Breast epithelium (tissue), 4 donors: ENCODE measurements at places on chromosomes 1 and 21.

DNA sequence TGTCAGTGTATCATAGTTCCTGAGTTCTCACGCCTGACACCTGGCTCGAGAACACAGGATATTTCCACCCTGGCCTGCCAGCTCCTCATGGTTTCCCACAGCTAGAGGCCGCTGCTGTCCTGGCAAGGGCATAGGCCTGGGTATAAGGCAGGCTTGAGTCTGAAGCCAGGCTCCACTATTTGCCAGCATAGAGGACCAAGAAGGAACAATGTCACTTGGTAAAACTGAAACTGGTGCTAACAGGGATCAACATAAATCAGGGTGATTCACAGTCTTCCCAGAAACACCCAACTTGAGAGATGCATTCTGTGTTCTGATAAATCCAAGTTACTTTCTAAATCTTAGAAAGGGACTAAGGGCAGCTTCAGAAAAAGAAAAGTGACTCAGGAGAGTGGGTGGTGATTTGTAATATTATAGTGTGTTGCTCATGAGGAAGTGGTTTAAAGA is 6.9 kb upstream of the S100A2 start:
- no peaks in the 10 kb centered on the region for H3K36me3 ChIP-seq
- no peak overlapping the region for H3K4me3 ChIP-seq
- peaks cover 8% of the 10 kb centered on the region for H3K4me1 ChIP-seq
- H3K27ac ChIP-seq, result peak overlapping the region; percentile 71

- H3K27ac ChIP-seq, result no peak overlapping the region
- H3K4me1 ChIP-seq, result no peaks in the 10 kb centered on the region
- H3K27me3 ChIP-seq, result no peaks in the 10 kb centered on the region
- no peaks in the 10 kb centered on the region for H3K36me3 ChIP-seq
- DNase-seq, result no peak
Observed at GRCh38 chr1:207250431-207250830, 71.0 kb upstream of the CD55 start.

- peak overlapping the region; percentile 96 for H3K27ac ChIP-seq
- no peaks in the 10 kb centered on the region for H3K36me3 ChIP-seq
- H3K4me3 ChIP-seq, result peak overlapping the region; percentile 88
- no peak for DNase-seq
- peaks cover 22% of the 10 kb centered on the region for H3K4me1 ChIP-seq
Observed at GRCh38 chr1:160204526-160205241, 500 bp upstream of the PEA15 start.

GRCh38 chr1:49364676-49365075 is 588.0 kb upstream of the BEND5 start:
- no peak for DNase-seq
- H3K27ac ChIP-seq, result no peak overlapping the region
- H3K4me3 ChIP-seq, result no peak overlapping the region
- H3K36me3 ChIP-seq, result no peaks in the 10 kb centered on the region

- no peak overlapping the region for H3K27ac ChIP-seq
- no peak overlapping the region for H3K4me3 ChIP-seq
- H3K27me3 ChIP-seq, result no peaks in the 10 kb centered on the region
Observed at GRCh38 chr1:205330150-205330549, 8.6 kb upstream of the NUAK2 start.

DNA sequence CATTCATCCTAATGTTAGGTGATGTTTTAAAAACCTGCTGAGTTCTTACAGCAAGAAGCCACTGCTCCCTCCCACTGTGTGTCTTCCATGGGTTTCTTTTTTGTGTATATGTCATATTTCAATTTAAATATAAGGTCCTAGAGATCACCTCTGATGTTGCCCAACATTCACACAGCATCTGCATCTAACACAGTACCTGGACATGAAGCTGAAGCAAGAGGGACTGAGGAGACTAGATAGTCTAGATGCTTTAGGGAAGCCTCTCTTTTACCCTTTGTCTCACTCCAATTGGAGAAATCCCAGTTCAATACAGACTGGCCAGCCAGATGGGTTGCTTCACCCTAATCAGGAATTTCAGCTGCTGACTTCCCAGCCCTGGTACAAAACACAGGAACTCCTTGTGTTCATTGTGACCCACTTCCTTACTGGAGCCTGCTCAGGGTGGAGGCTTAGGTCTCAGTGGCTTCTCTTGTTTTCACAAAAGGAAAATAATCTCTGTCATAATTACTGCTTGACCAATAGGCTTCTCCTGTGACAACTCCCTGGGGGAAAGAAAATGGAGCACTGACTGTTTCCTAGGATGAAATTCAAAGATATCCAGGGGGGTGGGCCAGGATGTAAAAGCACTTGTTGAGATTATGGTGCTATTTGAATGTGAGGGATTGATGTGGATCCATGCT is 17.3 kb downstream of the BTG2 start:
- DNase-seq, result no peak
- no peaks in the 10 kb centered on the region for H3K36me3 ChIP-seq
- H3K27ac ChIP-seq, result peak overlapping the region; percentile 98
- peaks cover 38% of the 10 kb centered on the region for H3K4me1 ChIP-seq
- H3K4me3 ChIP-seq, result no peak overlapping the region

GRCh38 chr1:229717786-229718576 is 91.9 kb downstream of the URB2 start:
- no peaks in the 10 kb centered on the region for H3K4me1 ChIP-seq
- H3K36me3 ChIP-seq, result no peaks in the 10 kb centered on the region
- H3K27me3 ChIP-seq, result no peaks in the 10 kb centered on the region
- H3K4me3 ChIP-seq, result no peak overlapping the region
- DNase-seq, result no peak

GRCh38 chr21:26964170-26964778 is 2.6 kb downstream of the ADAMTS5 start:
- peak overlapping the region; percentile 87 for H3K27ac ChIP-seq
- peak; percentile 56 for DNase-seq
- peak overlapping the region; percentile 74 for H3K4me3 ChIP-seq
- H3K4me1 ChIP-seq, result peaks cover 14% of the 10 kb centered on the region
- no peaks in the 10 kb centered on the region for H3K27me3 ChIP-seq

DNA sequence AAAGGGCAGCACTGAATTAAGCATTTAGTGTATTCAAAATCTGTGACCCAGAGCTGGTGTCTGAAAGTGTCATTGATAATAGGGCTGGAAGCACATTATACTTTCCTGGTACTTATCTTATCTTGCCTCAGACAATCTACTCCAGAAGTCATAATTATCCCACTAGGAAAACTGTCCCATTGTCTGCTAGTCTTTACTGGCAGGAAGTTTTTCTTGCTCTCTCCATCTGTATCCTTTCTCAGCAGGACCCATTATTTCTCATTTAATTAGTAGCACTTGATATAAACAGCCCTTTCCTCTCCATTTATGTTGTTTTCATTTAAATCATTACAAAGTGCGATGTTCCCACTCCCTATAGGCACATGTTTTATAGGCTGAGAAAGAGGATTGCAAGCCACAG is 36.5 kb upstream of the BARHL2 start:
- H3K4me1 ChIP-seq, result no peaks in the 10 kb centered on the region
- DNase-seq, result no peak
- no peaks in the 10 kb centered on the region for H3K36me3 ChIP-seq
- no peaks in the 10 kb centered on the region for H3K27me3 ChIP-seq

GRCh38 chr1:173117761-173118160 is 67.0 kb upstream of the TNFSF18 start:
- no peak overlapping the region for H3K4me3 ChIP-seq
- H3K36me3 ChIP-seq, result no peaks in the 10 kb centered on the region
- H3K4me1 ChIP-seq, result no peaks in the 10 kb centered on the region
- no peak overlapping the region for H3K27ac ChIP-seq
- DNase-seq, result no peak

GRCh38 chr21:40070871-40071270 is 203.6 kb downstream of the PCP4 start:
- no peak for DNase-seq
- no peak overlapping the region for H3K27ac ChIP-seq
- H3K4me3 ChIP-seq, result no peak overlapping the region
- H3K4me1 ChIP-seq, result no peaks in the 10 kb centered on the region

DNA sequence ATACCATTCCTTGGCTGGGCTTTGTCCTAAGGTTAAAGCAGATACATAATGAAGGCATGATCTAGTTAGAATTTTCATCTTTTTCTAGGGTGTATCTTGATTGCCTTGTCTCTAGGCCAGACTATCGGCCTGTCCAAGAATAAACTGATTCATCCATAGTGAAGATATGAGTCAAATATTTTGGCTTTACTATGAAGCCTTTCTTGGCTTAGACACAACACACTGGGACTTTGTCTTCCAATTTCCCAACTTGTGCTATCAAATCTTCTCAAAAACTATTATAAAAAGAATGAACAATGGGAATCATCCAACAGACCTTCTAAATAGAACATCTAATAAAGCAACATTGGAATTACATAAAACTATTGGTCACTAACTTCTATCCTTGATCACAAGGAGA is 64.8 kb downstream of the WARS2 start:
- no peaks in the 10 kb centered on the region for H3K27me3 ChIP-seq
- no peaks in the 10 kb centered on the region for H3K36me3 ChIP-seq
- DNase-seq, result no peak
- no peak overlapping the region for H3K4me3 ChIP-seq
- H3K4me1 ChIP-seq, result peaks cover 10% of the 10 kb centered on the region

DNA sequence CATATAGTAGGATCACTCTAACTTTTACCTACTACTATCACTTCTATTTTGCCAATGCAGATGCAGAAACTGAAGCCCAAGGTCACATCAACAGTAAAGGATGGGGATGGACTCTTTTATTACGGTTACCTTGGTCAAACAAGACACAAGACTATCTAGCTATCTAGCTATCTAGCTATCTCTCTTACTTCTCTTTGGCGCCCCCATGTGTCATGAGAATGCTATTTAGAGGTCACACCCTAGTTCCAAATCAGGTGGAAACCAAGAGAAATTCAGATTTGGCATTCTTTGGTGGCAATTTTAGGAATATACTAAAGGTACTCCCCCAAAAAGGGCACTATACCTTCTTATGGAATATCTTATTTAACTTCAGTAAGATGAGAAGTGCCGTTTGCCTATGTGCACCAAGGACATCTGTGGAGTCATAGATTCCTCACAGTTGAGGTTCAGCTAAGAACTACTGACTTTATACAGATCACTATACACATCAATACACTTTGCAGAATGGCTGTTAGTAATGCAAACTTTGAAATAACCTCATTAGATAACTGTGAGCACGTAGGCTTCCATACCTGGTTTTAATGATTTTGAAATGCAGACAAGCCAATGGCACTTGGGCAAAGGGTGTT is 6.7 kb downstream of the ZNF648 start:
- H3K27me3 ChIP-seq, result no peaks in the 10 kb centered on the region
- H3K27ac ChIP-seq, result no peak overlapping the region
- DNase-seq, result no peak
- H3K36me3 ChIP-seq, result no peaks in the 10 kb centered on the region
- no peaks in the 10 kb centered on the region for H3K4me1 ChIP-seq
- H3K4me3 ChIP-seq, result no peak overlapping the region

GRCh38 chr1:3625151-3625907 is 514 bp downstream of the TPRG1L start:
- peaks cover 6% of the 10 kb centered on the region for H3K4me1 ChIP-seq
- peak overlapping the region; percentile 95 for H3K27ac ChIP-seq
- no peaks in the 10 kb centered on the region for H3K27me3 ChIP-seq
- H3K36me3 ChIP-seq, result peaks cover 7% of the 10 kb centered on the region
- DNase-seq, result no peak

DNA sequence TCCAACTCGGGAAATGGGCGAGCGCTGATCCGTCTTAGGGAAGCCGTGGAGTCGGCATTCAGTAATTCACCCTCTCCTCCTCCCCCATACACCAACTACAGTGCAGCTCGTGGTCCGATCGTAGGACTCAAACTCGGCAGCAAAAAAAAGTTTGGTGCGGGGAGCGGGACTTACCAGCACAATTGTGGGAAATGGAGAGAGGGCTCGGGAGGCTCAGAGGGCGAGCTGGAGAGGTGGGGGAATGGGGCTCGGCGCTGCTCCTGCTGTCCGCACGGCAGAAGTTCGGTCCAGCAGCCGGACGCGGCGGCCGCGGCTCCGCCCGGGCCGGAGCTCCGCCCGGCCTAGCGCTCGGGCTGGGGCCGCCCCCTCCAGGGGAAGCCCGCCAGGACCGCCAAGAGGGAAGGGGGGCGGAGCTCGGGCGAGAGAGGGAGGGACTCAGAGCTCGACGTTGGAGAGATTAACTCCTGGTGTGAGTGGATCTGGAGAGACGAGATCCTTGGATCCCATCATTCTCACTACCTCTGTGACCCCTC is 676 bp upstream of the PIAS3 start:
- H3K27ac ChIP-seq, result peak overlapping the region; percentile 92
- peak overlapping the region; percentile 83 for H3K4me3 ChIP-seq
- H3K4me1 ChIP-seq, result peaks cover 10% of the 10 kb centered on the region
- peaks cover 8% of the 10 kb centered on the region for H3K36me3 ChIP-seq
- DNase-seq, result peak; percentile 88
- no peaks in the 10 kb centered on the region for H3K27me3 ChIP-seq

DNA sequence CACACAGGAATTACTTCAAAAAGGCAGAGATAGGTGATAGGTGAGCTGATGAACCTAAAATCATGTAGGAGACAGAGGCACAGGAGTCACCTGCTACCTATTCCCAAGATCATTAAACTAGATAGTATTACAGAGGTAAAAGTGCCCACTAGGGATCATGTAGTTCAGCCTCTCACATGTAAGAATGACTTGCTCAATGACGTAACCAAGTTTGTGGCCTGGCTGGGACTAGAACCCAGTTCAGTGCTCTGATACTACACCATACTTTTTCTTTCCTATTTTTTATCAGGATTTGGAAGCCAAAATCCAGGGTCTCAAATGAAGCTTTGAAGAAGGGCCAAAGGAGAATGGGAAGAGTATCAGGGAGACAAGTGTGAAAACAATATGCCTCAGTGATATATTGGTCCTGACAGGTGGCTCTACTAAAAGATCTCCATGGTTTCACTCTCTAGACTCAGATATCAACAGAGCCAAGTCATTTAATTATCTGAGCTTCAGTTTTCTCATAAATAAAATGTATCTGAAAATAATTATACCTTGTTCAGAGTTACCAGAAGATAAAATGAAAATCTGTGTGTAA is 87.3 kb upstream of the SLFNL1 start:
- H3K4me1 ChIP-seq, result peaks cover 3% of the 10 kb centered on the region
- no peak for DNase-seq
- no peak overlapping the region for H3K4me3 ChIP-seq
- no peaks in the 10 kb centered on the region for H3K36me3 ChIP-seq
- H3K27me3 ChIP-seq, result no peaks in the 10 kb centered on the region

GRCh38 chr1:115793162-115793561 is 24.6 kb upstream of the CASQ2 start:
- peaks cover 5% of the 10 kb centered on the region for H3K27me3 ChIP-seq
- DNase-seq, result no peak
- H3K36me3 ChIP-seq, result no peaks in the 10 kb centered on the region
